Body of pancreas (tissue), 4 donors: ENCODE measurements at places on chromosomes 16 and 17. TPM values are rescaled to one million over a fixed set of nuclear protein-coding genes. Genes with fewer than 3 reads are reported as not detected.

DNA sequence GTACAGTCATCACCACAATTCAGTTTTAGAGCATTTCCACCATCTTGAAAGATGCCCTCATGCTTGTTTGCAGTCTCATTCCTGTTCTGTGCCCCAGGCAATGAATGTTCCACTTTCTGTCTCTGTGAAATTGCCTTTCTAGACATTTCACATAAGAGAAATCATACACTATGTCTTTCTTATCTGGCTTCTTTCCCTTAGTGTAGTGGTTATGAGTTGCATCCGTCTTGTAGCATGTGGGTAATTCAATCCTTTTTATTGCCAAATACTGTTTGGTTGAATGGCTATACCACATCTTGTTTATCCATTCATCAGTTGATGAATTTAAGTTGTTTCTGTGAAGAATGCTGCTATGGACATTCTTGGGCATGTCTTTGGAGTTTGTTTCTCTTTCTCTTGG, 132.5 kb upstream of the PLCG2 start:
- no peak for DNase-seq

DNA sequence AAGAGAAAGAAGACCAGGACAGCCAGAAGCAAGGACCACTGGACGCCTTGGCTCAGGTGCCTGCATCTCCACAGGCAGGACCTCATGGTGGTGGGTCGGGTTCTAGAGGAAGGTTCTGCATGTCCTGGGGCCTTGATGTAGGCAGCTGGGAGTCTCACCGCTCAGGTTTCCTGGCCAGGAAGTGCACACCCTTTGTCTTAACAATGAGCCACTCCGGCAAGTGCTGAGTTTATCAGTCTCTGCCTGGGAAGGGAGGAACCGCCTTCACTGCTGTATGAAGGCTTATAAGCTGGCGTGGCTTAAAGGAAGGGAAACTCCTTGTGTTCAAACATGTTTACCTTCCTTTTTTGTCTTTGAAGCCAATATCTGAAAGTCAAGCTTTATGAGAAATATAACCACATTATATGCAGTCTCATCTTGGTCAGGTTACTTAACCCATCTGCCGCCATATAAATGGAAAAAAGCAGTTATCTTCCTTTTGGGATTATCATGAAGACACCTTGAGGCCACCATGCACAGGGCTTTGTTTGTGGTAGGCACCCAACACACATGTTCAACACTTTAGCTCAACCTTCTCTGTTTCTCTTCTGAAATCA, at the start of gene ST6GALNAC1:
Gene ST6GALNAC1, minus strand, starts transcription at position 205 of the 596 bp plus-strand sequence. Its CDS starts 119 bp downstream, at position 86.
- no peak for DNase-seq

The OMG gene
- total RNA-seq, result 1.8 TPM

DNA sequence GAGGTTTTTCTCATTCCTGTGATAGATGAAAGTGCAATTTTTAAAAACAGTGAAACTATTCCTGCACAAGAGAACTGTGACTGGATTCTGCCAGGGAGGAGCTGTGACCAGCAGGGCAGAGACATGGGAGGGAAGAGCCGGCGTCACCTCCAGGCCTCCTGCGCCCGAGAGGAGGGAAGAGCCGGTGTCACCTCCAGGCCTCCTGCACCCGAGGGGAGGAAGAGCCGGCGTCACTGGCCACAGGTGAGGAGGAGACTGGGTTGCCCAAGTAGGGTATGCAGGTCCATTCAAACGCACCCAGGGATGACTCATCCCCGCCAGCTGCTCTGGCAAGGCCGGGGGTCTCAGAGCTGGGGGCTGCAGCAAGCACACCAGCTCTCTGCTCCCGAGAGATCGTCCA, 56.7 kb downstream of the METRNL start:
- DNase-seq, result no peak

- DNase-seq, result no peak
Observed at GRCh38 chr16:23406546-23407240, 46.3 kb downstream of the COG7 start.

The MYO15A gene
- under 0.01 TPM for total RNA-seq

DNA sequence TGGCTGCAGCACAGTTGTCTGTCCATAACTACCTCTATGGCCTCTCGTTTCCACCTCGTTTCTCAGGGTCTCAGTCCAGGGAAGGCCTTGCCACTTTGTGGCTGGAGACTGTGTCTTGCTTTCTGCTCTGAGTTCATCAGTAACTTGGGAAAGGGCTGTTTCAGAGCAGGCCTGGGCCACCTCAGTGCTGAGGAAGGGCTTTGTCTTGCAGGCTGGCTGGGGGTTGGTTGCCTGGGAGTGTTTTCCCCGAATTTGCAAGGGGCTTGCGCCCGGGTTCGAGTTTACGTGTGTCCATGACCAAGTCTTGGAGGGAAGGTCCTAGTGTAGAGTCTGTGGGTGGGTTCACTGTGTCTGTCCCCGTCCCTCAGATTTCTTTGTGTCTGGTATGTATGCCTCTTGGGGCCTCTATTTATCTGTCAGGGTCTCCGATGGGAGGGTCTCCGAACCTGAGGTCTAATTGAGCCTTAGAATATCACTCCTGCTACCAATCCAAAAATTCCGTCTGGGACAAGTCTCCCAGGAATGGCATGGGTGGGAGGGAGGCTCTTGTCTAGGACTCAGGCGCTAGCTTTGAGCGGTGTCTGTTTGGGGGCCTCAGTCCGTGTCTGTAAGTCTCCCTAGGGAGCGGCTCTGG, 594 bp upstream of the TGFB1I1 start:
- DNase-seq, result no peak

The MT4 gene
- not detected for total RNA-seq

DNA sequence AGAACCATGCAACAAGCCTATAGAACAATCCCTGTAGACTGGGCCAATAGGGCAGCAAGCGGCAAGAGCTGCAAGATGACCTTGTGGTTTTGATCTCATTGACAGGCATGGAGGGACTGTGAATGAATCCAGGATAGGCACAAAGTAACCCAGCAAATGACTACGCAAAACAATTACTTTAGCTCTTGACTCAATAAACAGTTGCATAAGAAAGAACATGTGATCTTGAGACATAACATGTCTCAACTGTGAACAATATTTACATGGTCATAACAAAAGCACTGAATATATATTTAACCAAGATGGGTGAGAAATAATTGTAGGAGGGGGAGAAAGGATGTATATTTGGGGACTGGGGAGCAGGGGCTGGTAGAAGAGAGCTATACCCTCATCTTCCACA, 313.7 kb upstream of the CDH5 start:
- no peak for DNase-seq

The RAB11FIP4 gene
- total RNA-seq, result 37.2 TPM

GRCh38 chr16:27232061-27232900, 29.0 kb downstream of the KDM8 start:
- DNase-seq, result no peak

DNA sequence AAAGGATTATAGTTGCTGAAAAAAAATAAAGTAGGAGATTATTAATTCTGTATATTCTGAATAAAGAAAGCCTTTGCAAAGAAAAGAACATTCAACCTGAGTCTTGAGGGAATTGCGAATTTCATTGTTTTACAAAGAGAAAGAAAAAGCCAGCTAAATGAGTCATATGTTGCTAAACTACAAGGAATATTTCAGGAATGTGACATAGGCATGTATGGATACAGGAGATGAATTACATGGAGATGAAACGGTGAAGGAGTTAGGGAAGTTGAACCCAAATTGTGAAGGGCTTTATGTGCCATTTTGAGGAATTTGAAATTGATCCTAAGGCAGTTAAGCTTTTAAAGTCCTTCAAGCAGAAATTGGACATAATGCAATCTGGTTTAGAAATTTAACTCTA, 177.3 kb upstream of the RBL2 start:
- DNase-seq, result no peak

GRCh38 chr17:78905116-78905515, 2.1 kb upstream of the CEP295NL start:
- no peak for DNase-seq

GRCh38 chr17:30104575-30105339, 11.9 kb upstream of the NSRP1 start:
- peak; percentile 82 for DNase-seq

The EPX gene
- total RNA-seq, result not detected

- no peak for DNase-seq
Observed at GRCh38 chr17:68566442-68566738, 34.8 kb downstream of the FAM20A start.

GRCh38 chr16:46690281-46691178, 1.1 kb downstream of the ORC6 start:
- no peak for DNase-seq

DNA sequence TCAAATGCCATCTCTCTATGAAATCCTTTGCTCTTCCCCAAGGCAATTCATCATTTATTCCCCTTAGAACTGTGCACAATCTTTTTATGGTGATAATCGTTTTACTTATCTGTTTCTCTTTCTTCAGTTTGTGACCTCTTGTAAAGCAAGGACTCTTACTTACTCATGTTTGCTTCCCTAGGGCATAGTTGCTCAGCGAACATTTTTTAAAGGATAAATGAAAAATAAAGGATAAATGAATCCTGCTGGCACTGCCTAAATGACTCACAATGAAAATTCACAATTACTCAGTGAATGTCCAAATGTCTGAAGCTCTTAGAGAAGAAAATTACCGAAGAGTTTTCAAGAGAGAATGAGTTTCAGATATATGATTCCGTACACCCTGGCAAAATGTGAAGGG, 671.7 kb downstream of the CDH11 start:
- no peak for DNase-seq

- no peak for DNase-seq
Observed at GRCh38 chr16:81695321-81696165, 83.5 kb upstream of the PLCG2 start.

The PLCG2 gene
- 6.7 TPM for total RNA-seq

The ZPBP2 gene
- total RNA-seq, result not detected

The GPR179 gene
- not detected for total RNA-seq

DNA sequence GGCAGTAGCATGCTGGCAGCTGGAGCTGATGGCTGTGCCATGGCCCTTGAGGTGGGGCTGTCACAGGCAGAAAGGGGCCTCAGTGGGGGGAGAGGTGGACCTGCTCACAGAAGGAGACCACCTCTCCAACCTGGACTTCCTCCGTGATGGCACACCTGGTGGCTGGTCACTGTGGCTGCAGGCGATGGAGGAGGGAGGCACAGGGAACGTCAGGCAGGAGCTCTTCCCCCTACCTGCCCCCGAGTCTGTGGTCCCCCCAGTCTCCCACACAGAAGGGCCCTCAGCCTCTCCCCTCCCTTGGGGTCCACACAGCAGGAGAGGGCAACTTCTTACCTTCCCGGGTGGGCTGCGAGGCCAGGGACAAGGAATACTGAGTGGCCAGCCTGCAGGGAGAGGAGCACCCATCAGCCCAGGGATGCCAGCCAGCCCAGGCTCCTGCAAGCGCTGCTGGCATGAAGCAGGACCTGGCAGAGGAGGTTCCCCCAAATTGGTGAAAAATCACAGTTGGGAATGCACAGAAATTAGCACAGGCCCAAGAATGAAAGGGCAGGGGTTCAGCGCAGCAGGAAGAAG, 96.5 kb downstream of the GOSR1 start:
- DNase-seq, result no peak

GRCh38 chr17:10186771-10187410, 11.5 kb downstream of the GAS7 start:
- no peak for DNase-seq

DNA sequence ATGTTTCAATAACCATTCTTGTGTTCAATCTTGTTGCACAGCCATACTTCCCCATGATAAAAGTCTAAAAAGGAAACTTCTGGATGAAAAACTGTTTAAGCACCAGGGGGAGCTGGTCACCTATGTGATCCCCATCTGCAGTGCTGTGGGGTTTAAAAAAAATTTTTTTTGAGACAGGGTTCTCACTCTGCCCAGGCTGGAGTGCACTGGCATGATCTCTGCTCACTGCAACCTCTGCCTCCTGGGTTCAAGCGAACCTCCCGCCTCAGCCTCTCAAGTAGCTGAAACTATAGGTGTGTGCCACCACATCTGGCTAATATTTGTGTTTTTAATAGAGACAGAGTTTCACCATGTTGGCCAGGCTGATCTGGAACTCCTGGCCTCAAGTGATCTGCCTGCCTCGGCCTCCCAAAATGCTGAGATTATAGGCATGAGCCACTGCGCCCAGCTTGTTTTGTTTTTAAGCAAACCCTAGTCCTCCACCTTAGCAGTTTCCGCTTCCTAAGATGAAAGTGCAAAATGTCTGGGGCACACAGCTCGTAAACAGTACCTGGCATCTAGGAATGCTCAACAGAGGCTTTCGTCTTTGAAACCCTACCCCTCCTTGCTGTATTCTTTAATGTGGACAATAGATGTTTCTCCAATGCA, 25.4 kb downstream of the DNAJA2 start:
- DNase-seq, result no peak

- no peak for DNase-seq
Observed at GRCh38 chr17:68480885-68481284, 23.6 kb upstream of the WIPI1 start.

The CDRT15L2 gene
- total RNA-seq, result not detected

GRCh38 chr16:19555938-19556771, 652 bp downstream of the VPS35L start:
- DNase-seq, result no peak

DNA sequence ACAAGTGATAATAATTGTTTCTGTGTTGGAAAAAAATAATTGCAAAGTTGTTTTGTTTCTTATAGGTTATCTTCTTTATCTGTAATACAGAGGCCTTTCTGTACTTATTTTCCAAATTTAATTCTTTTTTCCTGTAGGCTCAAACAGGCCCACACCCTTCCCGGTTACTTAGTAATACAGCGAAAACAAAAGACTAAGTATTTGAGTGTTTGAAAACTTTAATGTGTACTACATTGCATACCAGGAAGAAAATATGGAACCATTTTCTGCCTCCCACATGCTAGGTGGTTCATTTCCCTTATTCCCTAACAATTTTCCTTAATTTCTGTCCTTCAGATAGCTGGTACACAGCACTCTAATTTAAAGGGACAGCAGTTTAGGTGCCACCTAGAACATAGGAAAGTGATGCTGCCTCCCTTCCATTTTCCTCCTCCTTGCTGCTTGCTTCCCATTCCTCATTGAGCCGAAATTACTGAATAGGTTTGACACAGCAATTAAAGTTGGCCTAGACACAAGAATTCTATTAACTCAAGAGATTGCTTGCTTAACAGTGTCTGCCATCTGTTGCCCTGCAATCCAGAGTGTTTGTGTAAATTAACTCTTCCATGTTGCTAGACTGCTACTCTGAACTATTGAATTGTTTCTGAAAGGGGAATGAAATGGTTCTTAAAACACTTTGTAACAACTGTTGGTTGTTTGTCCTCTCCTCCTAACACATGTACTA, 24.2 kb downstream of the CYB5B start:
- DNase-seq, result peak; percentile 22

The KRTAP9-2 gene
- total RNA-seq, result not detected

DNA sequence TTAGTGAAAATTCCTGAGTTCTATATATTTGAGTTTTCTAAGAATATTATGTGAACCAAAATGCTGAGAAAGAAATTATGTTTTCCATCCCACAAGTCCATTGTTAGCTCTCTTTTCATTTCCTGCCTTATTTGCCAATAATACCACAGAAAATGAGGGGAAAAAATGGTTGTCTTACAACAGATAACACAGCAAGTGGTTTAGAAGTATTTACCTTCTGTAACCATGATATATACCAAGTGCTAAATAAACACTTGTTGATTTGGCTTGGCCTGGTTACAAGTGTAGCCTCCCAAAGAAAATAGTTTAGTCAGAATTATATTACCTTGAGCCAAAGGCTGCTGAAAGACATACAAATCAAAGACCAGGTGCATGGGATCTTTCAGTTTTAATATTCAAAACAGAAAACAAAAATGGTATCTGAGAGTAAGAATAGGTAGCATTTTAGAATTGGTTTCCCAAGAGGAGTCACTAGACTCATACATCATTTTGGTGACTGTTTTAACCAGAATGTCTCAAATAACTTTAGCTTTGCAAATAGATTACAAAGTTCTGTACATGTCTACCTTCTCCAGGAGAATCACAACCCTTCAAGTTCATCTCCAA, 439.8 kb upstream of the DYNLRB2 start:
- no peak for DNase-seq

- no peak for DNase-seq
Observed at GRCh38 chr17:57283203-57283971, 27.1 kb downstream of the MSI2 start.

GRCh38 chr16:74735162-74735452, 34.4 kb upstream of the MLKL start:
- DNase-seq, result no peak
